Stimulated activated CD4-positive, alpha-beta T cell treated with anti-CD3 and anti-CD28 coated beads, Interleukin-12 subunit alpha, Interleukin-12 subunit beta, amount 100 ng/mL, for 24 hours (primary cell): ENCODE measurements at places on chromosomes 6 and 20.

- DNase-seq = no peak
Measured at GRCh38 chr6:108739496-108740330, 108.5 kb upstream of the ARMC2 start.

DNA sequence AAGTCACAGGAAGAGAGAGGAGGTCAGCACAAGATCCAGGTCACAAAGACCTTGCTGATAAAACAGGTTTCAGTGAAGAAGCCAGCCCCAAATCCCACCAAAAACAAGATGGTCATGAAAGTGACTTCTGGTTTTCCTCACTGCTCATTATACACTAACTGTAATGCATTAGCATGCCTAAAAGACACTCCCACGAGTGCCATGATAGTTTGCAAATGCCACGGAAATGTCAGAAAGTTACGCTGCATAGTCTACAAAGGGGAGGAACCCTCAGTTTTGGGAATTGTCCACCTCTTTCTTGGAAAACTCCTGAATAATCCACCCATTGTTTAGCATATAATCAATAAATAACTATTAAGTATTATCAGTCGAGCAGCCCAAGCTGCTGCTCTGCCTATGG is 427.2 kb downstream of the RFPL4B start:
- DNase-seq = no peak

GRCh38 chr6:23532227-23532626 is 593.8 kb upstream of the NRSN1 start:
- DNase-seq = no peak

GRCh38 chr20:41074441-41074840 is 45.8 kb downstream of the TOP1 start:
- DNase-seq = no peak

- DNase-seq = no peak
Measured at GRCh38 chr20:35404614-35405259, 7.0 kb downstream of the UQCC1 start.

DNA sequence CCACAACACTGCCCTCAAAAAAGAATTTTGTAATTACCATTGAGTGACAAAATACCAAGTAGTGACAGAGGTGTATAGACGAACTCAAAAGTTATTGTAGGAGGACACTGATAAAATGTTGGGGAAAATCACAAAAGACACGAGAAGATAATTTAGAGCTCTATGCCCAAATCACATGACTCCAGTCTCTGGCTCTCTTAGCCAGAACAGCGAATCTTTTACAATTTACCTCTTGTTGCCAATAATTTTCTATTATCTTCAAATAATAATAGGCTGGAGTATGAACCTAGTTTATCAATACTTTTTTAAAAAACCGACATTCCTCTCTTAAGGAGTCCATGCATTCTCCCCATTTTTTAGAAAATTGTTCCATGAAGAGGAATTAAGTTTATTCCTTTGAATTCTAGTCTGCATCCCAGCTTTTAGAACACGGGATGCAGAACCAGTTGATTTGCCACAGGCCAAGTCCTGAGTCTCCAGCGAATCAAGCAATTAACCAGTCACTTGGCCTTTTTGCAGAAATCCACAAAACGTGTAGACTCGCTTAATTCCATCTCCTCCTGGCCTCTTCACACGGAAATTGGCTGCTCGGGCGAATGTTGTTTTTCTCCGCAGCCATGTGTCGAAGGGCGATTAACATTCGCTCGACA is 507 bp upstream of the RIPPLY2 start:
- no peak for DNase-seq

- DNase-seq = no peak
Measured at GRCh38 chr6:37622646-37623071, 75.0 kb downstream of the MDGA1 start.
